ENCODE measurements at places on chromosomes 2 and 18.

DNA sequence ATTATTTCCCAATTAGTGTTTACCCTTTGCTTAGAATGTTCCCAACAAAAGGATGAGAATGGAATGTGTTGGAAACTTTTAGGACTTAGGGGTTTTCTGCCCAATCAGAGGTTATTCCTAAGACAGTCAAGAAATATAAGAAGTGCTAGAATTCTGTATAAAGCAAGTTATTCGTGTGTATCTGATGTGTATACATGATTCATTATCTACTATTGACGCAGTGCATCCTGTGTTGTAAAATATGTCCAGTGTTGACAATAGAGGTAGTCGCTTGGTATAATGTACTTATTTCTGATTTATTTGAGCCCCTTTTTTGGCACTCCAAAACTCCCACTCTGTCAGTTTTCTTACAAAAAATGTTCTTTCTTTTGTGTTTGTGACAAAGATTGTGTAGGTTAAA lies 881 bp downstream of the PIKFYVE start:
- no peak for DNase-seq

DNA sequence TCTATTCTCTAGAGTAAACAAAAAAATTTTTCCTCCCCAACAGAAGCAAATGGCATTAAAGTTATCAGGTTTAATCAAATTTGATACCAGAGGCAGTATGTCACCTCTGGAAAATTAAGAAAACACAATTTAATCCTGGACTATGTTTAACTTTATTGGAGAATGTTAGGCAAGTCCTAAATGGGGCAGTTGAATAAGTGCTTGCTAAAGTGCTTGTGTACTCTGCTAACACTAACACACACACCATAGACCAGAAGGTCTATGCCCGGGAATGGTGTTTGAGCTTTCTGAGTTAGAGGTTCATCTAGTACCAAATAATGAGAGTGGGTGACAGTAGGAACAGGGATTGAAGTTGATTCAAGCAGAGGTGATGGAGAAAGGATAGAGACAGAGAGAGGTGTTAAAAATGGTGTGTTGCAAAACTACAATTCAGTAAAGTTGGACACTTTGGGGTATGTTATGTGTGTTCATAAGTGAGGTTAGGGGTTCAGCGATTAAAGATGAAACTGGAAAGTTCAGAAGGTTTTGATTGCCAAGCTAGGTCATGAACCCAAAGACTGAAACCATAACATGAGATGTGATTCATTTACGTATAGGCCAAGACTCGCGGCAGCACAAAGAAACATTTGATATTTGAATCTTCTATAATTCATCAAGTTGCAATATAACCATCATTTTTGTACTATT lies 40.5 kb upstream of the PEX13 start:
- DNase-seq, result no peak

- DNase-seq, result no peak
Measured at GRCh38 chr2:169329688-169330554, 32.4 kb downstream of the LRP2 start.

DNA sequence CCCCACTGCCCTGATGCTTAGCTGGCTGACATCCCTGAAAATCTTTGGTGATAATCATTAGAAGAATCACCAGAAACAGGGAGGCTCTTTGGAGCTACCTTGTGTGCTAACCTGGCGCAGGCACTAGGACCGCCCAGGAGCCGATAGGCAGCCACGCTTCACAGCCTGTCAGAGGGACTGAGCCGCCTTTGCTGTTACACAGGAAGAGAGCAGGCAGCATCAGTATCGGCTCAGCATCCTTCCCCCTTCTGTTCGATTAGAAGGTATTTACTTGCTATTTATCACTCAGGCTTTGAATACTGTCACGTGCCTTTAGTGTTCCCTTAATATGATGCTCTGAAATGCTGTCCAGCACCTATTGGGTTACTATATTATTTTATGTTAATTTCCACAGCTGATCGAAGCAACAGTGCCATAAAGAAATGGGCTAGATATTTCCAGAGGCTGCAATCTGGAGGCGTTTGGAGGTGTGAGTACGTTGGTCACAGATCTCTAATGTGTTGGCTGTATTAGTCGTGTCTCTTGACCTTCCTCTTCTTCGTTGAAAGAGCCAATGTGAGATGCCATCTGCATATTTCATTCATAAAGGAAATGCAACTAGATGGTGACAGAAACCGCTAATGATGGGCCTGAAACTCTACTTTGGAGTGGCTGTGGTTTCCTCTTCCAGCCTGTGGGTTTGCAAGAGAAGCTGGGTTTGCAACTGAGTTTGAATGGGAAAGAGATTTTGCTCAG lies 110.4 kb upstream of the RAB27B start:
- DNase-seq, result peak; percentile 16

DNA sequence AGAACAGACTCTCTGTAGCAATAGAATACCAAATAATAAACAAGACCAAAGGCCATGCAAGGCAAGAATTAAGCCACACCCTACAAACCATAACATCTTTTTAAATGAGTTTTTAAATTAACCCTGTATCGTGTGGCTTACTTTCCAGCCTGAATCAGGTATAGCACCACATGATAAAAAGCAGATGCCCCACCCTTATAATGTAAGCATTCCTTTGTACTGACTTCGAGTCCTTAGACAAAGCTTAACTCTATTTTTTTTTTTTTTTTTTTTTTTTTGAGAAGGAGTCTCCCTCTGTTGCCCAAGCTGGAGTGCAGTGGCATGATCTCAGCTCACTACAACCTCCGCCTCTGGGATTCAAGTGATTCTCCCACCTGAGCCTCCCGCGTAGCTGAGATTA lies 1.7 kb upstream of the C2orf42 start:
- DNase-seq, result no peak

- DNase-seq, result no peak
Measured at GRCh38 chr2:28579606-28580005, 83.7 kb downstream of the PLB1 start.

DNA sequence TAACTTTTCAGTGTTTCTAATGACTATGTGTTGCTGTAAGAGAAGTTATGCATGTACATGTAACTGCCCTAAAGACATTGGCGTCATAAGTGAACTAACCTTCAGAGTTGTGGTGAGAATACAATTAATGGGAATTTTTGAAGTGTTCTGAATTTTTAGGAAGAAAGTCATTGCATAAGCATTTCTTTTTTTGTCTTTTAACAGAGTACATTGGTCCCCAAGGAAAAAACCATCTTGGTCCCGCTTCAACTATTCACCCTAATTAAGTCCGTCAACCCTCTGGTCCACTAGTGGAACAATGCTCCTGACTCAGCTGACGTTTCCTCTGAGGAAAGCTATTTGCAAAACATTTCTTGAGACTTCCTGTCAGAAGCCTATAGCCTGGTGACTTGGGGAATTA lies 41.1 kb upstream of the VIT start:
- DNase-seq, result peak; percentile 96

DNA sequence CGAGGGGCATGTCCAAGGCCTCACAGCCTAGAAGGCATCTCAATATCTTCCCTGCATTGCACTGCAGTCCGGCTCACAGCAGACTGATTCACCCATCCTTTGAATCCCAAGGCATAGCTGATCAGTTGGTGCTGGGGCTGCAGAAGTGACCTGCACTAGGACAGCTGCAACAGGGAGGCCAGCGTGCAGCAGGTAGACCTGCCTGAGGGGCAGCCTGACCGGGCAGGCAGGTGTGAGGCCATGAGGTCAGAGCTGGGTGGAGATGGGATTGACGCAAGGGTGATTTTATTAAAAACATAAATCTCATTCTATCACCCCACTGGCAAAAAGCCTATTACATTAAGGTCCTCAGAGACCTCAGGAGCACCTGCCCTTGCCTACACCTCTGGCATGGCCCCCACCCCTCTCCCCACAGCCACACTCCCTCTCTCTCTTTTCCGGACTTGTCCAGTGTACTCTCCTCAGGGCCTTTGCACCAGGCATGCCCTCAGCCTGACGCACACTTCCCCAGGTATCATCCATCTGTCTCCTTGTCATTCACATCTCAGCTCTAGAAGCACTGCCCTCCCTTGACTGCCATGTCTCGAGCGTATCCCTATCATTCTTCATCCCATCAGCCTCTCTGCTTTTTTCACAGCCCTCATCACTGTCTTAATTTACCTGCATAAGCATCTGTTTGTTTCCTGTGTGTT lies 63.5 kb upstream of the WIPF1 start:
- DNase-seq, result no peak

DNA sequence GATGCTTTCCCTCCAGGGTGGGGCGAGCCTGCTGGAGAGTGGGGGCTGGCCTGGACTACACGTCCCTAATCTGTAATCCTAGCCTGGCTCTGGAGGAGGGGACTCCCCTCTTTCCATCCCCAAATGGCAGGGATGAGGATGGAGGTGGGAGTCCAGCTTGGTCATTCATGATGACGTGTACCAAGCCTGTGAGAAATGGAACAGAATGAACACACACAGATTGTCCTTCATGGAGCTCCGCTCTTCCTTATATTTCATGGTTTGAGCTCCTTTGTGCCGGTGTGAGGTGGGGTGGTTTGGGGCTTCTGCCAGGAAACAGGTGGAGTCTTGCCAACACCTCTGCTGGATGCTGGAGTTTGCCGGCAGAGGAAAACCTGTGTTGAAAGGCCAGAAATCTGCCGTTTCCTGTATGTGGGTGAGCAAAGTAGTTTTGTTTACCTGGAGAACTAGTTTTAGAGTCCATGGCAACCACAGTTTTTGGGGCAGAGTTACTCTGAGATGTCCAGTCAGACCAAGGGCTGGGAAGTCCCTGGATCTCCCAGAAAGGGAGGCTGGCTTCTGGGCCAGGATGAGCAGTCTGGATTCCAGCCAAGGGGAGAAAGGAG lies 417.6 kb upstream of the MEX3C start:
- DNase-seq, result no peak

Data from fibroblast of upper back skin (primary cell).